Activated naive CD8-positive, alpha-beta T cell treated with anti-CD3 and anti-CD28 coated beads, Interleukin-2, amount 50 U/mL, for 24 hours (primary cell): ENCODE measurements at places on chromosomes 7 and 10.
A peak's percentile ranks its signal among the peaks of the same experiment; 100 is the strongest.

DNA sequence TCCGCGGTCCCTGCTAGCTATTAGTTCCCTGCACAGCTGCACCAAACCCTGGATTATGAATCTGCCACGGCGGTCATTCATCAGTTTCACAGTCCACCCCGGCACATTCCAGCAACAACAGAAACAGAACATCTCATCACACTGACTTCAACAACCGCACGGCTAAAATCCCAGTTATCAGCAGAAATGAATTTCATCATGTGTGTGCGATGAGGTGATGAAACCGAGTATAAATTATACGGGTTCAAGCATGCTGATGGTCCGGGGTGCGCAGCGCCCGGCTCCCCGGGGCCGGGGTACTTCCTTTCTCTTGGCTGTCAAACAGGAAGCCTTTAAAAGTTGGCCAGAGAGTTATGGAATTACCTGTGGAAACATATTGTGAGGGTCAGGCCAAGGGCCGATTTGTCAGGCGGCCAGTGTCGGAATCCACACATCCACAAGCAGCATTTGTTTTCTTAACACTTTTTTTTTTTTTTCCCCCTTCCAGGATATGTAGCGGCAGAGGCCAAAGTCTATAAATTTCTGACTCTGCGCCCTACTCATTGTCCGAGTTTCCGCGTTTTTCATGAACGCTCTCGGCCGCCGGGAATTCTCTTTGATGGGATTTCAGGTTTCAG, 420.9 kb upstream of the MGMT start:
- DNase-seq = no peak

- no peak for DNase-seq
These were observed 112.5 kb downstream of the EGFR start for GRCh38 chr7:55131142-55131929.

DNA sequence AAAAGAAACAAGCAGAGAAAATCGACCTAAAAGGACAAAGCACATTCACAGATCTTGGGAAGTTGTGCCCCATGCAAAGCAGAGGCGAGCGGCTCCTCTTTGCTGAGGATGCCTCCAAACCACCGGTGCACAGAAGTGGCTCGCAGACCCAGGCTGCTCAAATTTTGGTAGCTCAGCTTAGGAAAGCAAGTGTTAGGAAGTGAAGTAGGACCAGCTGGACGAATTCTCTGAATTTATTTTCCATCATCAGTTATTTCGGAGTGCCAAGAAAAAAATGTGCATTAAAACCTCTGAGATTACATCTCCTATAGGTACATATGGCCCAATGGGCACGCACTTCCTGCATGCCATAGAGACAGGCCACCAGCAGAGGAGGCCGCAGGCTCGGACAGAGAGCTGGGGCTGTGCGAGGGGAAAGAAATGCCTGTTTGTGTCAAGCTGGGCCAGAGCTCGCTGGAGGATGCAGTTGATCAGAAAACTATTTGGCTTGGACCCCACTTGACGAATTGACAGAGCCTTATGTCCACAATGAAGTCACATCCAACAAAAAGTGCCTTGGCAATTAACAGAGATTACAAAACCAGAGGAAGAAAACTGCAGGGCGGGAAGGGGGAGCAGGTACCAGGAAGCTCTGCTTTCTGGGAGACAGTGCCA, 122.3 kb upstream of the LYZL2 start:
- peak; percentile 84 for DNase-seq

DNA sequence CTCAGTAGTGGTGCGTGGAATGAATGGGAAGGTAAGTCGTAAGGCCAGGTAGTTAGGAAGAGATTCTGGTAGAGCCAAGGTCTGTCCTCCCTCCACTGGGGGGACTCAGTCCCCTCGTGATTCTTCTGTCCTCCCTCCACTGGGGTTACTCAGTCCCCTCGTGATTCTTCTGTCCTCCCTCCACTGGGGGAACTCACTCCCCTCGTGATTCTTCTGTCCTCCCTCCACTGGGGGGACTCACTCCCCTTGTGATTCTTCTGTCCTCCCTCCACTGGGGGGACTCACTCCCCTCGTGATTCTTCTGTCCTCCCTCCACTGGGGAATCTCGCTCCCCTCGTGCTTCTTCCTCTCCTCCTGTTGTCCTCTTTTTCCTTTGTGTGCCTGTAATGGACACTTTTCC, 125.1 kb downstream of the CELF2 start:
- no peak for DNase-seq

DNA sequence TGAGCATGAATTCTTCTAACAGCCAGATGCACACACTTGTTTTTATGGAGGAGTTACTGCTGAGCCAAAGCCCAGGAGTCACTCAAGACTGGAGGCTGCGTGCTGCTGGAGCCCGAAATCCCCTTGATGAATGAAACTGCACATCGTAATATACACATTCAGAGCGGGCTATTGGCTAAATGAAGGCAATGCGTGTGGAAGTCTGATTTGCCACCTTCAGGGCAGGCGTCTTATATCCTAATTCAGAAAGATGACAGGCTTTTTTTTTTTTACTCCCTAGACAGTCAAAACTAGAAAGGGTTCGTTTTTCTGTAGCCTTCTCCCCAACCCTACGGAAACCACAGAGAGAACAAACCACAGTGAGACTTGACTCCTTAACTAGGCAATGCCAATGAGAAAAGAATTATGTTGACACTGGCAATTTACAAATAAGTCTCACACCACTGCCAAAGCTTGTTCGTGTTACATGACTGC, 227.2 kb upstream of the KLF14 start:
- DNase-seq = peak; percentile 75

DNA sequence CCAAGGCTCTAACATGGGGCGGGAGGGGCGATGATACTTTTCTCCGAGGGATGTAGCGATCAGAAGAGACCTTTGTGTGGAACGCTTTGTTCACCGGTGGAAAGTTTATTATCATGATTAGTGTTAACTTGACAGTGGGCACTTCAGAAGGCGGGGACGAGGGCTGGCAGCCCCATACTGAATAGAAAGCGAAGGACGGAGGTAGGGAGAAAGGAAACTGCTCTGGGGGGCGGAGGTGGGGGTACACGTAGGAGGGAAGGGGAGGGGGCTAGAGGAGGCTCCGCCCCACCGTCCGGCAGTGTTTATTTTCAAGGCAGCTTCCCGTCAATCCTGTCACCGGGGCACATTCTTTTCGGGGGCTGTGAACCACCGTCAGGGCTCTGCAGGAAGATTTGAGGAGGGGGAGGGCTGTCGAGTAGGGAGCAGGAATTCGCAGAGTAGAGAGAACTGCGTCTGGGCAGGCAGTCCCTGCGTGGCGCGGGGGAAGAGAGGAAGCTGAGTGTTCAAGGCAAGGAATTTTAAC, 9.4 kb upstream of the NKX2-3 start:
- DNase-seq = no peak
